NCI-H510A treated with DMSO at 0.1 percent for 48 hours (cell line): ENCODE measurements at places on chromosomes 13 and 19.

- no peak for DNase-seq
These were observed 45.9 kb upstream of the AMER2 start for GRCh38 chr13:25218019-25218418.

GRCh38 chr13:25776722-25777121, 275.1 kb downstream of the SHISA2 start:
- DNase-seq = no peak

GRCh38 chr19:1844513-1845124, 3.7 kb downstream of the REXO1 start:
- no peak for DNase-seq

DNA sequence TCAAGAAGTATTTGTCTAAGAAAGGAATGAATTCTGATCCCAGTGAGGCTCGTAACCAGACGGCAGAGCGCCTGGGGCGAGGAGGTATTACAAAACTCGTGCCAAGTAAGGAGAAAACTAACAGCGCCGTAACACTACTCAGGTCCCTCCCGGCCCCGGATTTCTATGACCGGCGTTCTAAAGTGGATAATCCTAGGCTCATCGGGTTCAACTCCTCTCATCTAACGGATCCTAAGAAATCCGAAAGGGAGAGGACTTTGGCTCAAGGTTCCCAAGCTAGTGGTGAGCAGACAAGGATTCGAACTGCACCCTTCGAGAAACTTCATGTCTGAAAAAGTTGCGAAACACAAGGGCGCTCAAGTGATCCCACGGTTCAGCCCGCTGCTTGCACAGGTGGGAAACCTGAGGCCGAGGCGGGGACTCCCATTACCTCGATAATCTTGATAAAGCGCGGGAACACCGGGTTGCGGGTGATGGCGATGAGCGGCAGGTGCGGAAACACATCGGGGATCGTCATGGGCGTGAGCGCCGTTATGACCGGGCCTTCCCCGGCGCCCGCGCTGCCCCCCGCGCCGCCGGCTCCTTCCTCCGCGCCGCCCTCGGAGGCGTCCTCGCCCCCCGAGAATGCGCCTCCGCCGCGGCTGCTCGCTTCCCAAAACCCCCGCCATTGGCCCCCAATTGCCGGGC, 529 bp downstream of the LONP1 start:
- no peak for DNase-seq

DNA sequence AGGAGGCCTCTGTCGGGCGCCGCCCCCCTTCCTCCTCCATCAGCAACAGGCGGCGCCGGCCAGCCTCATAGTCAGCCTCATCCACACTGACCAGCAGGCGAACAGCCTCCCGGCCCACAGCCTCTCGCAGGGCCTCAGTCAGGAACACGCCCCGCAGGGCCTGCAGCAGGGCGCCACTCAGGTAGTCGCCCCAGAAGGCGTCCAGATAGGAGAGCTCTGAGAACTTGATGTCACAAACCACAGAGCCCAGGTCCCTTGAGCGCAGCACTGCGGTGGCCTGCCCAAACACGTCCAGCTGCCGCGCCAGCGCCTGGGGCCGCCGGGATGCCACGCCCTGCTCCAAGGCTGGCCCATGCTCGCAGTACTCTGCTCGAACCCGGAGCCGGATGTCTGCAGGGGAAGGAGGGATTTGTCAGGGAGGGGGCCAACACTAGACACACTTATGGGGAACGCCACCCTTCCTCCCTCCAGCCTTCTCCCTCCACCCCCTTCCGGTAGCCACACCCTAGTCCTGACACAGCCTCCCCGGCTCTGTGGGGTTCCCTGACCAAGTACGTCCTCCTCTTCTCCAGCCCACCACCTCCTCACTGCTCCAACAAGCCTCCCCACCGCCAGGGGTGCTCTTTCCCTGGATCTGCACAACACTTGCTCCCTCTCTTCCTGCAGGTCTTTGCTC, 17.9 kb downstream of the DEDD2 start:
- no peak for DNase-seq

DNA sequence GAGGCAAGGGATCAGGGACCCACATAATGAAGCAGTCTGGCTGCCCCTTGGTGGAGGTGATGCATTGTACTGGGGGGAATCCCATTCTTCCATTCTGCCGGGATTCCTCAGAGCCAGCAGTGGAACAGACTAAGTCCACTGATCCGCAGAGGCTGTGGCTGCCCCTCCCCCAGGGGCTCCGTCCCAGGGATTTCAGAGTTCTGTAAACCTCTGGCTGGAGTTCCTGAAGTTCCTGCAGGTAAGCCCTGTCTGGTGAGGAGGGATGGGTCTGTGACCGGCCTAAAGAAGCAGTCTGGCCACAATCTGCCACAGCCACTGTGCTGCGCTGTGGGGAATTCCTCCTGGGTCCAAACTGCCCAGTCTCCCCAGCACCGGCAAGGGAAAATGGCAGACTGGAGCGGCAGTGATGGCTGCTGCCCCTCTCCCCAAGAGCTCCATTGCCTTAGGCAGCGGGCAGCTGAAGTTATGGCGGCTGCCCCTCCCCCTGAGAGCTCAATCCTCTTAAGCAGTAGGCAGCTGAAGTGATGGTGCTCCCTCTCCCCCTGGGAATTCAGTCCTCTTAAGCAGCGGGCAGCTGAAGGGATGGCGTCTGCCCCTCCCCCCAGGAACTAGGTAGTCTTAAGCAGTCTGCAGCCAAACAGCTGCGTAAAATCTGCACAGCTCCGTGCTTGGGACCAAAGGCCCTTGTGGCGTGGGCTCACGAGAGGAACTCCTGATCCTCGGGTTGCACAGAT, 155.7 kb downstream of the PCDH17 start:
- peak; percentile 10 for DNase-seq

GRCh38 chr13:78934336-78934735, 275.4 kb upstream of the OBI1 start:
- DNase-seq = no peak

- no peak for DNase-seq
These were observed 54.5 kb downstream of the GPR180 start for GRCh38 chr13:94656176-94656575.

DNA sequence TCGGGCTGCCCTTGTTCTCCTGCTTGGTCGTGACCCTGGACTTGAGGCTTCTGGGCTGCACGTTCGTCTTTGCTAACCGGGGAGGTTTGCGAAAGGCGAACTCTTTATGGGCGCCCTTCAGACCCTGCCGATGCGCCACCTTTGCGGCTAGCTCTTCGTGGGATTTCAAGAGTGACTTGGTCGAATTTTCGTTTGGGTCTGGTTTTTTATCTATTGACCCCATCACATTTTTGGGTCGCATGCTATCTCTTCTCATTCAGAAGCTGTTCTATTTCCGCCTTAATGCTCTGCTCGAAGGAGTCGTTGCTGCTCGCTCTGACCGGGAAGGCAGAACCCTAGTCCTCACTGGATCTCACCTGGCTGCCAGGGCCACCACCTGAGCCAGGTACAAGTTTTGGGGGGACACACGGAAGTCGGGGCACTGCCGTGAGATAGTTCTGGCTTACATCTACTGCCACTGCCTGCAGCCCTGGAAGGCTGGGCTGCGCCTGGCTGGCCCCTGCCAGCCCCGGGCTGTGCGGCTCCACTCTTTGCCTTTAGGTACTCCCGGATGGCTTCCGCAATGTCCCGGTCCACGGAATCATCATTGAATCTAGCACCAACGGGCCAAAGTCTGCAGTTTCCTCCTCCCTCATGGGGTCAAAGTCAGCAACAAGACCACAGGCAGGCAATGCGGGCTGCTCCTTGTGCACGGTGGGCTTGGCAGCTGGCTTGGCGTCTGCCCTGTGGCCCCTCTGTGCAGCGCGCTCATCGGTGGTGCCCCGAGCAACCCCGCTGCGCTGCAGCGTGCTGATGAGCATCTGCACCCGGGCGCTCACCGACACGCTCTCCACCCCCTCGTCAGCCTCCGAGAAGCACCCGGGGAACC, 16.2 kb downstream of the RB1 start:
- no peak for DNase-seq

DNA sequence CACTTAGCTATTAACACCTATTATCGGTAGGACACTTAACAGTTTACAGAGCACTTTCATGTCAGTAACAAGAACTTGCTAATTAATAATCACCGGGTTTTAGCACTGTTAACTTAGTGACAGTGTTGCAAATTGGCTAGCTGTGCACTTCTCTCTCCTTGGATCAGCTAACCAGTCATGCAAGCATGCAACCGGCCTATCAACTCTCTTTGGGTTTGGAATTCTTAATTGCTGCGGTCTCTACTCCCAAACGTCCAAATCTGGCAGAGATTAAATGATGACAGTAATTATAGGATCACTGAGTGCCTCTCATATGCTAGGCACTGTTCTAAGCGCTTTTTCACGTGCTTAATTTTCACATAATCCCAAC, 1.2 kb downstream of the EPS15L1 start:
- no peak for DNase-seq

- no peak for DNase-seq
These were observed 367.0 kb downstream of the DACH1 start for GRCh38 chr13:71499944-71500514.

GRCh38 chr13:50451609-50452008, 391.9 kb downstream of the DLEU7 start:
- no peak for DNase-seq

GRCh38 chr13:96984051-96984508, 10.2 kb downstream of the OXGR1 start:
- DNase-seq = peak; percentile 95

GRCh38 chr13:30569901-30570576, 47.7 kb upstream of the USPL1 start:
- DNase-seq = no peak

- no peak for DNase-seq
These were observed 85.8 kb upstream of the TSC22D1 start for GRCh38 chr13:44661936-44662335.

- DNase-seq = no peak
These were observed 19.9 kb downstream of the DHRS12 start for GRCh38 chr13:51784097-51784496.

DNA sequence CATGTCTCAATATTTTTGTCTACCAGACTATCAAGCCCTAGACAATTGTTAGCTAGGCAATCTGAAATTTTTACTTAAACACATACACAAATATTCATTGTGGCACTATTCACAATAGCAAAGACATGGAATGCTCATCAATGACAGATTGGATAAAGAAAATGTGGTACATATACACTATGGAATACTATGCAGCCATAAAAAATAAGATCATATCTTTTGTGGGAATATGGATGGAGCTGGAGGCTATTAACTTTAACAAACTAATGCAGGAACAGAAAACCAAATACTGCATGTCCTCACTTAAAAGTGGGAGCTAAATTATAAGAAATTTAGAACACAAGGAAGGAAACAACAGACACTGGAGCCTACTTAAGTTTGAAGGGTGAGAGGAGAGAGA, 288.6 kb upstream of the MIR17HG start:
- DNase-seq = no peak

DNA sequence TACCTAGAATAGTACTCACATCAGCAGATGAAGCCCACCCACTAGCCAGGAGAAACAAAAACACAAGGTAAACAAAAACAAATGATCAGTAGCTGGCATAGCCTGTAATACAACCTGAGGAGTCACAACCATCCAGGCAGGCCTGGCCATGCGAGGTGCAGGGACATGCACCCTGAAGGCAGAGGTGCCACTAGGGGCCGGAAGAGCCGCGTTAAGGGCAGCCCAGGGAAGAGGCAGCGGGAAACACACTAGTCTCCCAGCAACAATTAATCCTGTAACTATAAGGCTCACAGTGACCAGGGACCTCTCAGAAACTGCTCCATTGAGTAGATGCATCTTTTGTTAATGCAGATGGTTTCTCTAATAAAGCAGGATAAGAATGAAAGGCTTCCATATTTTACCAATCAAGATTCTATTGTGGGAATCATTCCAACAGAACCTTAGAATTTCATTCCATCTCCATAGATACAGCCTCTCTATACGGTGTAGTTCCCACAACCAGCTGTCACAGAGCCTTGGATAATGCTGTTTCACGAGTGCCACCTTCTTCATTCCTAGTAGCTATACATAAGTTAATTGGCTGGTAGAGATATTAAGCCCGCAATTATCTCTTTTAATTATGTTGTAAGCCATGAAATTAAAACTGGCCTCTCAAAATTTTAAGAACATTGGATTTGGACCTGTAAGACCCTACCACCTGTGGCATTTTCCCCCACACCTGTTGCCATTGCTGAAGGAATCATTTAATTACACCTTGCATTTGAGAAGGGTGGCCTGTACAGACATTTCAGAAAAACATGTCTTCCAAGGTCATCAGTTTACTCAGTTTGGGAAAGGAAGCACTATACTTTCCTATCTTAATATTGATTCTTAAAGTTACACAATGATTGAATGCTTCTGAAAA, 28.7 kb downstream of the ANKRD10 start:
- DNase-seq = no peak

- DNase-seq = no peak
These were observed 67.9 kb downstream of the RAB20 start for GRCh38 chr13:110493613-110494012.

DNA sequence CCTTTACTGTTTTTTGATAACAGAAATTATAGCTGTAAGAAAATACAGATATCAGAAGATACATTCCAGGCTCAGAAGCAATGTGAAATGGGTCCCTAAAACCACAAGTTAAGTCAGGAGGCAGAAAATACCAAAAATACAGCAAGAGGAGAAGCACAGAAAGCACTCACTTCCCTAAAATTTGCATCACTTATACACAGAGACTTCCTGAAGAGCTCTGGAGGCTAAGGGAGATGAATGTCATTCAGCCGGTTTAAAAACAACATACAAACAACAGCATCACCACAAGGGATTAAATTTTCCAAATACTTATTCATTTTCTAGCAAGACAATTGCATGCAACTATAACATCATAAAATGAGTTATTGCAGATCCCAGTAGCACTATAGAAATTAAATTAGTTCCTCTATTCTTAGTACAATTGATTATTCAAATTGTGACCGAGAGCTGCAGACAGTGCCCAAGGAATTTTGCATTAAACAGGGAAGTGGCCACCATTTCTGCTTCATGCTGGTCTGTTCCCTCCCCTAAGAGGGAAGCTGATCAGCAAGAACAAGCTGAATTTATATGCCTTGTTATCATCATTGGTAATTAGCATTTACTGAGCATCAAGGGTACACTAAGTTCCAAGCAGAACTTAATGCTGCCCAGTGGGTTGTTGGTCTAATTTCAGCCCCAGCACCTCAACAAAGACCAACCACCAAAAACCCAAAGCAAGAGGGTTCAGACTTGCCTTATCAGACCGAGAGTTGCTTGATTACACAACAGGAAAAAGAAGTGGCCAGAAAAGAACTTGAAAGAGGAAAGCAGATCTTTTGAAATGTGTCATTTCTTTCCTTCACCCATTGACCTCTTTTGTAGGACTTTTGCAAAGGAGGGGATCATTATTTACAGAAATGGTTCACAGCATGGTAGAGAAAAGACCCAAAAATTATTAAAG, 140.7 kb downstream of the KCTD12 start:
- DNase-seq = no peak

GRCh38 chr13:113641426-113641825, 16.6 kb downstream of the ATP4B start:
- no peak for DNase-seq
